ENCODE measurements at places on chromosomes 1 and 21.

DNA sequence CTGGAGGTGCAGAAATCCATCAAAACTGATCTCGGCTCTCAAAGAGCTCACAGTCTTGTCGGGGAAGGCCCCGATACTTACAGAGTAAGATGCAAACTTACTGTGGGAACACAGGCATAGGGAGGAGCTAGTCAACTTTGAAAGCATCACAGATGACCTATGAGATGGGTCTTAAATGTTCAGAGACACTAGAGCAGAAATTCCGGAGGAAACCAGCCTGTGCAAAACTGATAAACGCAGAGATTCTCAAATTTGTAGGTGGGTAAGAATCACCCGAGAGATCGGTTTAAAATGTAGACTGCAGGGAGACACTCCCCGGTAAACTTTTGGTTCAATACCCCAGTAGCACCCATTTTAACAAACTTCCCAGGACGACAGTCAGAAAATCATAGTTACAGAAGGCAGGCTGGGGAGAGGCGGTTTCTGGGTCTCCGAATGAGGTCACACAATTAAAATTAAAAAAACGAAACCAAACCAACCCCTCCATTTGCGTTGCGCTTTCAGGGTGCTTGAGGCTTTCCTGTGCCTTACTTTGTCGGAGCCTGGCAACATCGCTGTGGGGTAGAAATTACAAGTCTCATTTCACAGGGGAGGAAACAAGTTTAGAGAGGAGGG lies 755 bp upstream of the THRAP3 start:
- peak; percentile 65 for DNase-seq

GRCh38 chr1:78068681-78069283 lies 23.0 kb downstream of the GIPC2 start:
- DNase-seq: no peak

GRCh38 chr1:174265282-174265681 lies 106.0 kb downstream of the RABGAP1L start:
- no peak for DNase-seq

DNA sequence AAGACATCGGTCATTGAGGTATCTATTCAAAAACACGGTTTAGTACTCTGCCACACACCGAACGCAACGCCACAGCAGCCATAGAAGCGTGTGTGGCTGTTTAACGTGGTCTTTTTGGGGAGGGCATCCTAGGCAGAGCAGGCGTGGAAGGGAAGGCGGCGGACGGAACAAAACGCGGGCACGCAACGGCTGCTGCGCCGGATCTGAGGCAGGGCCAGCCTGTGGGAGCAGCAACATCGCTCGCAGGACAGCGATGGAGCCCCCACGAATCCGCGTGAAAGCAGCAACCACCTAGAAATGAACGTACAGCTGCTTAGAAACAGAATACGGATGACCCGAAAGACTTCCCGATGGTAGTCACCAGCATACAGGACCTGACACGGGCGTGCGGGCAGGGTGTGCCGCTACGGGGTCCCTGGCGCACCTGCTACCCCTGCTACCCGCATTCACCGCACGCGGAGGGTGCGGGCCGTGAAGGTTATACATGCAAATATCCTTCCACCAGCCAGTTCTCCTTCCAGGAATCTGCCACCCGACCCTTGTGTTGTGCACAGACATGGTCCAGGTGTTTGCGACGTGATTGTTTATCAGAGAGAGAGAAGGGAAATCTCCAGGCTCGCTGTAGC lies 114.4 kb upstream of the COL6A1 start:
- no peak for DNase-seq

DNA sequence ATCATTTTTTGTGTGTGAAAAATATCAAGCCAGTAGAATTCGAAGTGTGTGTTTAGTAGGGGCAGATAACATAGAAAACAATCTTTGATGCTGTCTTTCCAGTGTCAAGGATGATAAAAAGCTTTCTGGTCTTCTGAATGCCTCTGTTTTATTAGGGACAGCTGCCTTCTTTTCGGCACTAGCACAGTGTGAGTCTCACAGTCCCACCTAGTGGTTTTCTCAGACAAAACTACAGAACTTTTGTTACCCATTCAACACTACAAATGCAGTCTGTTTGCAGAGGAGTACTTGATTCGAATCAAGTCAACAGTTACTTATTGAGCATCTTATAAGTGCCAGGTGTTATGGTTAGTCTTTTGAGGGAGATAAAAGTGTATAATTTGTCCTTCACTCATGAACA lies 30.6 kb upstream of the MCOLN3 start:
- no peak for DNase-seq

- DNase-seq: no peak
Measured at GRCh38 chr1:214271174-214271858, 9.6 kb upstream of the SMYD2 start.

DNA sequence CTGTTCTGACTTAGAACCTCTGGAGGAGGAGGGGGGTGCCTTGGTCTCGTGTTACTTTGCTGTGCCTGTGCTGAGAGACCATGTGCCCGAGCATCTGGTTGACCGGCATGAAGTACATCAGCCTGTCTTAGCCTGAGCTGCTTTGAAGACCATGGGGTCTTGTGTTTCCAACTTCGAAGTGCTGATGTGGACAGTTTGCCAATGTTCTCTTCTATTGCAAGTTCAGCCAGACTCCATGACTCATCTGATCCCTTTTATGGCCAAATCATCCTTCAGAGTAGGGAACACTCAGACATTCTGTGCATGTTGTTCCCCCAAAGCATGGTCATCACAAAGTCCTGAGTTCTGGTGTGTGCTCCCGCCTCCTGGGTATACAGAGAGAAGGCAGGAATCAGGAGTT lies 6.0 kb upstream of the PLA2G2C start:
- DNase-seq: no peak

Measured in AML-193 (cell line).